ENCODE measurements at places on chromosomes 11 and 22.
A peak's percentile ranks its signal among the peaks of the same experiment; 100 is the strongest.

DNA sequence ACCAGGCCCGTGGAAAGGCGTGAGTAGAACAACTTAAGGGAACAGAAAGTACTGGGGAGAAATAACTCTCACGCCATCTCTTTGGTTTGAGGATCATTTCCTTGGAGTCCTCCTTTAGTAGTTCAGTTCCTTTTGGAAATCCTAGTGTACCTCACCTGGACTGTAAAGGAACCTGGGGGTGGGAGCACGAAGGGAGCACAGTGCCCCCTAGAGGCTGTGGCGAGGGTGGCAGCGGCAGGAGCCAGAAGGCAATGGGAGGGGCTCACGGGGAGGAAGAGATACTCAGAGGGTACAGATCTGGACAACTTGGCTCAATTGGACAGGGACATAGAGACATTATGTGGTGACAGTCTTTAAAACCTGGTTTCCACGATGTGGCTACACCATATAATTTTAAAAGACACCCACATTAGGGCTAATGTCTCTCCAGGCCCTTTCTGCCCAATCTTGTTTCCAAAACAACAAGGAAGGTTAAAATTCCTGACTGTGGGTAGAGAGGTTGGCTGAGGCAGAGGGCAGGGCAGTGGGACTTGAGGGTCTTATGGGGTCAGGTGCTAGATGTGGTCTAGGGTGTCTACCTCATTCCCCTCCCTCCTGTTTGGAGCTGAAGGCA, 87.0 kb downstream of the CSNK2A3 start:
- DNase-seq: peak; percentile 41

DNA sequence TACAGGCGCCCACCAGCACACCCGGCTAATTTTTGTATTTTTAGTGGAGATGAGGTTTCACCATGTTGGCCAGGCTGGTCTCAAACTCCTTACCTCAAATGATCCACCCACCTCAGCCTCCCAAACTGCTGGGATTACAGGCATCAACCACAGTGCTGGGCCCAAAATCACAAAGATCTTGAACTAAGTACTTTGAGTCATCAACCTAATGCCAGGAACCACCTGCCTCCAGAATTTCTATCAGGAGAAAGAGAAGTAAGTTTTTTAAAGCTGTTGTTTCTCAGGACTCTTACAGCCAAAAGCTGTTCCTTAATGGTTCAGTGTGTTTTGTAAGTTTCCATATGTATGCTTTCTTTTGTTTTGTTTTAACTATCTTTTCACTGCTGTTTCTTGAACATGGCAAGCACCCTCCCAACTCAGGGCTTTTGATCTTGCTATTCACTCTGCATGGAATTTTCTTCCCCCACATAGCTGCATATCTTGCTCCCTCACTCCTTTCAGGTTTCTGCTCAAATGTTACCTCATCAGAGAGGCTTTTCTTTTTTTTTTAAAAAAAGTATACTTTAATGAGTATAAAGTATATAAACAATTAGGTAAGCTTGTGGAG, 6.0 kb upstream of the PAK1 start:
- DNase-seq: no peak

- no peak for DNase-seq
Measured at GRCh38 chr11:33264926-33265325, 7.7 kb downstream of the HIPK3 start.

- no peak for DNase-seq
Measured at GRCh38 chr22:40236131-40236665, 58.5 kb downstream of the TNRC6B start.

GRCh38 chr11:115652094-115652493, 147.9 kb upstream of the CADM1 start:
- no peak for DNase-seq

GRCh38 chr22:38712486-38713207, 6.9 kb downstream of the GTPBP1 start:
- no peak for DNase-seq

- no peak for DNase-seq
Measured at GRCh38 chr11:70244698-70245097, 25.8 kb upstream of the PPFIA1 start.

DNA sequence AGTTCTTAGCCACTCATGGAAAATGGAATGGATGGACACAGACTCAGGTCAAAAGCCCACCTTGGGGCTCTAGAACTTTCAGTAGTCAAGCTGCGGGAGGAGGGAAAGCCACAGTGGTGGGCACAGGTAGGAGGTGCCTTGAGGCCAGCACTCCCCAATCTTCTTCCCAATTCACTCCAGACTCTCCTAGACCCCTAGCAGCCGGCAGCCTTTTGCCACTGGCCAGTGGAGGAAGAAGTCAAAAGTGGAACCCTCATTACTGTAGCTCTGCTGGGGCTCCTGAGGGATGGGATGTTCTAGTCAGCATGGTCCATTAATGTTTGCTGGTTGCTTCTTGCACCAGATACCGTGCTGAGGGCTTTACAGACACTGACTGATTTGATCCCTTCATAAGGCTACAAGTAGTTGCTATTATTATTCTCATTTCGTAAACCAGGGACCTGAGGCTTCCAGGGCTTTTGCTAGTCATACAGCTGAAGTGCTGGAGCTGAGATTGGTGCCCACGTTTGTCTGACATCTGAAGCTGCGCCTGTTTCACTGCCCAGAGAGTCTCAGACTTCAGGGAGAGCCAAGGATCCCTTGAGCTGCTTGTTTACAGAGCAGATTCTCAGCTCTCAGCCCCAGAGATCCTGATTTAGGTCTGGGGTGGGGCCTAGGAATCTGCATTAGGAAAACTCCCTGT, 1.1 kb downstream of the UCP3 start:
- no peak for DNase-seq

DNA sequence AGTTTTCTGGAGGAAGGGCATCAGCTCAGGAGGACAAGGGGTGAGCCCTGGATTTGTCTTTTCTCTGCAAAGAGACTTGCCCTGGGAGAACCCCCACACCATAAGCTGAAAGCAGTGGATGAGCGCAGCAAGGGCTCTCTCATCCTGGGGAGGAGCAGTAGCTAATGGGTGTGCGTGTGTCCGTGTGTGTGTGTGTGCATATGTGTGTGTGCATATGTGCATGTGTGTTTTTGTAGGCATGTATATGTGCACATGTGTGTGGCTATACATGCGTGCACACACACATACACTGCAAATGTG, 45.3 kb downstream of the SMIM38 start:
- DNase-seq: no peak

DNA sequence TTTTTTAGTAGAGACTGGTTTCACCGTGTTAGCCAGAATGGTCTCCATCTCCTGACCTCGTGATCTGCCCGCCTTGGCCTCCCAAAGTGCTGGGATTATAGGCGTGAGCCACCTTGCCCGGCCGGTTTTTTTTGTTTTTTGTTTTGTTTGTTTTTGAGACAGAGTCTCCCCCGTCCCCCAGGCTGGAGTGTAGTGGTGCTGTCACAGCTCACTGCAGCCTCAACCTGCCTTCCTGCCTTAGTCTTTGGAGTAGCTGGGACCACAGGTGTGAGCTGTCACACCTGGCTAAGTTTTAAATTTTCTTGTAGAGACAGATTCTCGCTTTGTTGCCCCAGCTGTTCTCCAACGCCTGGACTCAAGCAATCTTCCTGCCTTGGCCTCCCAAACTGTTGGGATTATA, 3.2 kb downstream of the PPIL2 start:
- no peak for DNase-seq

DNA sequence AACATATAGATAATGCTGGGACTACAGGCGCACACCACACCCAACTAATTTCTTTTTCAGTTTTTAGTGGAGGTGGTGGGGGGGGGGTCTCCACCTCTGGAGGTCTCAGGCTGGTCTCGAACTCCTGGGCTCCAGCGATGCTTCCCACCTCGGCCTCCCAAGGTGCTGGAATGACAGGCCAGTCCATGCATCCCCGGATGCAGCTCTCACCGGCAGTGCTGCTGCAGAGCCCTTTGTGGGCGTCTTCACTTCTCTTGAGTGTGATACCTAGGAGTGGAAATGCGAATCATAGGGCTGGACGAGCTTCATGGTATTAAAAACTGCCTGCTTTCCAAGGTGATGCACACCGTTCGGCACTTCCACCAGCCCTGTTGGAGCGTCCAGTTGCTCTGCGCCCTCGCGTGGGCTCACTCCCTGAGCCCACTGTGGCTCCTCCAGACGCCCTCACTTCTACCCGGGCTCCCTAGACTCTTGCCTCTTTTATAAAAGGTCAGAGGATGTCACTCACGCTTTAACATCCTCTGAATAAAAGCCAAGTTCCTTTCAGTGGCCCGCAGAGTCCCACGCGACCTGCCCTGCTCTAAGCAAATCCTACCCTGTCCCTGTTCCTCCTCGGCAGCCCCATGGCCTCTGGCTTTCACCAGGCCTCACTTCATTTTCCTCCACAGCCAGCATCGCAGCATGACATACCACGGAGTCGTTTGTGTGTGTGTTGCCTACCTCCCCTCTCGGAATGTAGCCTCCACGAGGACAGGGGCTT, 837 bp upstream of the BID start:
- DNase-seq: no peak

GRCh38 chr11:68598816-68599653, 85.3 kb upstream of the GAL start:
- DNase-seq: no peak

- DNase-seq: peak; percentile 8
Measured at GRCh38 chr11:103659206-103659618, 377.2 kb upstream of the DDI1 start.

DNA sequence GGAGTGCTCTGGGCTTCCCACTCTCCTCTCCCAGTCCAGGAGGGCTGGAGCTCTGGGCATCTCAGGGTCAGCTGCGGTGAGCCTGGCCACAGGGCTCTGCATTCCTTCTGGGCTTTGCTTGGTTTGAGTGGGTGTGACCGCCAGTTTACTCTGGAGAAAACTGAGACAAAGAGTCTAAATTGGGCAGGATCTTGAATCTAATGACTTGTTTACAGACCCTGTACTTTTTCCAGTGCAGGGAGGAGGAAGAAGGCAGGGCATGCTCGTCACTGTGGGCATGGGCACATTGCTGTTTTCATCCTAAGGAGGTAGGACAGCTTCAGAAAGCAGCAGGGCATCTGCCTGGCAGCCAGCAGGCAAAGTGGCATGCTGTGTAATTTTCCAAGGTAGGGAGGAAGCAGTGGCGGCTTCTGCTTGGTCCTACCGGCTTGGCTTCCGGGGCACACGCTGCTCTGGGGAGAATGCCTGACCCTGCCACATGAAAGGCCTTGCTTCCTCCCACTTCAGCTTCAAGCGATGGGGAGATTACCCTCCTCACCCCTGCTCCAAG, 22.9 kb downstream of the FLI1 start:
- DNase-seq: peak; percentile 8

DNA sequence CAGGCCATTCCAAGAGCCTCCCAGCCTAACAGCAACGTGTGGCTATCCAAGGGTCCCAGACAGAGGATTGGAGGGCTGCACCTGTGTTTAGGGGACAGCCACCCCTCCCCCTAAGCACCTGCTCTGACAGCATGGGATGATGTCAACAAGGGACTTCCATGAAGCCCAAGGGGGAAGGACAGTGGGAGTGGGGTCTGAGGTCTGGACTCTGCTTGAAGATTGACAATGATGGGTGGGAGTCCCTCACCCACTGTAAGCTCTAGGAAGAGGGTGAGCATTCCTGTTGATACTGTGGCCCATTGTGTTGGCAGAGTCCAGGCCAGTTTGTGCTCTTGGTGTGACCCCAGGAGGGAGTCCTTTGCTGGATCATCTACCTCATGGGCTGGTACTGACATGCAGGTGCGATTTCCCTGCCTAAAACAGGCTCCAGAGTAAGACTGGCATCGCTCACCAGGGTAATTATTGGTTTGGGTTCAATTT, 46.9 kb upstream of the TUB start:
- DNase-seq: no peak

GRCh38 chr11:71420455-71421241, 27.5 kb downstream of the DHCR7 start:
- DNase-seq: peak; percentile 70

GRCh38 chr11:75855206-75855605, 40.2 kb downstream of the UVRAG start:
- no peak for DNase-seq

- DNase-seq: no peak
Measured at GRCh38 chr11:64919627-64920026, 2.6 kb upstream of the ATG2A start.

- DNase-seq: no peak
Measured at GRCh38 chr11:106706355-106706754, 311.9 kb downstream of the GUCY1A2 start.

GRCh38 chr11:119888119-119888518, 159.1 kb upstream of the NECTIN1 start:
- peak; percentile 44 for DNase-seq

DNA sequence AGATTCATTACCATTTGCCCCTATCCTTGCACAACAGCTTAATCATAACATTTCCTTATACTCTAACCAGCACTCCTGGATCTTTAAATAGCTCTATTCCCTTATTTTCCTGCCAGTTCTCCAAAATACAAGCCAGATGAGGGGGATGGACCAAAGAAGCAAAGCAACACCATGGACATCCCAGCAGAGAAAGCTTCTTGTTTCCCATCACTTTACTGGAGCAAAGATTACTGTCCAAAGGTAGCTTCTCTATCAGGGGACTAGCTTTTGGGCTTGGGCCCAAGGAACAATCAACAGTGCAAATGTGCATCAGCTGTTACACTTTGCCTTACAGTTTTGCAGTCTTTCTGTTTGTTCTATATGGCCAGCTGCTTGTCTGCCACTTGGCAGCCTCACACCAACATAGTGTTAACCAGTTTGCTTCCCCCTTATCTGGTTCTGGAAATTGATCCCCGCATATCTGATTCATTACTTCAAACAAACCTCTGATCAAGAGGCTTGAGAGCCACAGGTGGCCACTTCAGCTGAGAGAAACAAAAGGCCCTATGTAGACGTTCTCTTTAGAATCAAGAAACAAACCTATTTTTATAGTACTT, 814.3 kb downstream of the METTL15 start:
- no peak for DNase-seq

DNA sequence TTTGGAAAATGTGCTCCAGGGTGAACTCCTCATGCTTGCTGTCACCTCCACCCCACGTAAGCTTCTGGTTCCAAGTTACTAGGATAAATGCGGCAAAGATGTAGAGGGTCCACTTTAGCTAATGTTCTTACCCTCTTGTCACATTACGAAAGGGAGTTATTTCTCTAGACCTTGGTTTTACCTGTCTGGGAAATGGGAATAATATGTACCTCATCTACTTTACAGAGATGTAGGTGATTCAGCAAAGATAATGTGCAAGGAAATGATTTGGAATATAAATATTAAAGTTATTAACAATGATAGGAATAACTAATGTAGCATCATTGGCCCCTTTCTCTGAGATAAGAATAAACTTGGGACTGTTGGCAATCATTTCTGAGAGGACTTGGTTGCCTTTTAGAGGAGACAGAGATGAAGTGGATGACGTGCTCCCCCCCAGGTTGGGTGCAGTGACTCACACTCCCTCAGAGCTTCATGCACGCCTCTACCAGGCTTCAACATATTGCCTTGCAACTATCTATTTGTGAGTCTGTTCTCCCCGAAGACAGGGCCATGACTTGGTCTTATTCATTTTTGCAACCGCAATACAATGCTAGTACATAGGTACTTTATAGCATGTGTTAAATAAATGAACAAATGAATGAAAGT, 97.1 kb downstream of the ME3 start:
- no peak for DNase-seq

- DNase-seq: no peak
Measured at GRCh38 chr11:1740786-1741530, 9.4 kb downstream of the IFITM10 start.

- DNase-seq: no peak
Measured at GRCh38 chr11:57001674-57002401, 13.1 kb downstream of the OR5AK2 start.

Measured in eye (tissue), 1 donor.